ENCODE measurements at places on chromosomes 1 and 21. TPM values are rescaled to one million over a fixed set of nuclear protein-coding genes. Genes with fewer than 3 reads are reported as not detected.

Gene SPATA21
- not detected for total RNA-seq

Gene FCGR1A
- total RNA-seq, result not detected

Gene ITGB2
- not detected for total RNA-seq

Gene MIGA1
- 16.4 TPM for total RNA-seq

Gene PKP1
- total RNA-seq, result 0.55 TPM

Gene MYOG
- total RNA-seq, result not detected

Gene SSR2
- total RNA-seq, result 681 TPM

Gene OR10J4
- total RNA-seq, result not detected

Gene SETD4
- total RNA-seq, result 17.6 TPM

Gene ELF3
- total RNA-seq, result under 0.01 TPM

Data from uterine smooth muscle cell (primary cell).